ENCODE measurements at places on chromosomes 6 and 20.

DNA sequence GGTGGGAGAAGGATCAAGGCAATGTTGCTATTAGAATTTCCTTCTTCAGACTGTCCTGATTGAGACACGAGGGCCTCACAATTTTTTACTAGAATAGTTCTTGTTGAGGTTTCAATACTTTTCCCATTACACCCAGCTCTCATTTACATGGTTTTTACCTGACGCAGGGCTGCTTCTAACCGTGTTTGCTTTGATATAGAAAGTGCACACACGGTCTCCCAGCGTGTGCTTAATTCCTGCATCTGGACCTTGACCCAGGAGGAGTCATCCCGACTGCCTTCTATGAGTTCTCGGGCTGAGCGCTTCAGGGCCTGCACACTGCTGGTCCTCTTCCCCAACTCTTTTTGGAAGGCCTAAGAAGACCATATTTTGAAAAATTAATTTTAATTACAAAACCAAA, 160.2 kb downstream of the DST start:
- no peak for DNase-seq

- DNase-seq: no peak
Measured at GRCh38 chr20:60765821-60766403, 486.1 kb upstream of the CDH4 start.

DNA sequence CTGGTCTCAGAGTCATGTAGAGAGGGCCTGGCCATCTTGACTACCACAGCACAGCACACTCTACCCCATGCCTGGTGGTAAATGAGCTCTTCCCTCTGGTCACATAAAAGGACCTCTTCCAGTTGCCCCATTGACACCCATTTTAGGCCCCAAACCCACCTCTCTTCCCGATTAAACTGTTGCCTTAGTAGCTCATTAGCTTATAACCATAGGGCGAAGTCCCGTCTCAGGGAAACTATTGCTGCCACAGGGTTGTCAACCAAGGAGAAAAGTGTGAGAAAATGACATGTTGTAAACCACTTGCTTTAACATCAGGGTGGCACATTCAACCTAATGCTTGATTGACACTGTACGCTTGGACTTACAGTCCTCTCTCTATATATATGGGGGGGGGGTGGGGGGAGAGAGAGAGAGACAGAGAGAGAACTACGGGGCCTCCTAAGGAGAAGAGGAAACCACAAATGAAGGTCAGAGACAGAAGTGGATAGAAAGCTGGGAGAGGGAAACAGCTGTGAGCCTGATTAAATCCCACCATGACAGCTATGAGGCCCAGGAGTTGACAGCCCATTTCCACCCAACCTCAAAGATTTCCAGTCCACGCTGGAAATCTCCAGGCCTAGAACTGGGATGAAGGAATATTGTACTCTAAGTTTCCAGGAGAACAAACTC, 14.9 kb upstream of the BTN1A1 start:
- DNase-seq: no peak

- no peak for DNase-seq
Measured at GRCh38 chr20:10007747-10008146, 27.0 kb upstream of the ANKEF1 start.

DNA sequence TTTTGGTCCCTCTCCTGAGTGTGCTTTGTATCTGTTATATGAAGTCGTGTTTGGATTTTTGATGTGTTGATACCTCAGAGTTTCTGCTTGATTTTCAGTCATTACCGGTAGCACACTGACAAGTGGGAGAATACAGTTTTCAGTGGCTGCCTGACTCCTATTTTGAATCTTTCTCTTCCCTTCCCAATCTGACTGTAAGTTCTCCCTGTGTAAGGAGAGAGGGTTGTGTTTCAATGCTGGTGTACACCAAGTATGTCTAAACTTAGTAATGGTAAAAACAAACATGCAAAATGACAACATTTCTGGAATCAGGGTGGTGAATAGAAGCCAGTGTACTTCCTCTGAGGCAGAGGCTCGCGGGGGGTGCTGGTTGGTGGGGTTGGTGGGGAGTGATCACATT, 103.4 kb downstream of the HIVEP1 start:
- DNase-seq: no peak

DNA sequence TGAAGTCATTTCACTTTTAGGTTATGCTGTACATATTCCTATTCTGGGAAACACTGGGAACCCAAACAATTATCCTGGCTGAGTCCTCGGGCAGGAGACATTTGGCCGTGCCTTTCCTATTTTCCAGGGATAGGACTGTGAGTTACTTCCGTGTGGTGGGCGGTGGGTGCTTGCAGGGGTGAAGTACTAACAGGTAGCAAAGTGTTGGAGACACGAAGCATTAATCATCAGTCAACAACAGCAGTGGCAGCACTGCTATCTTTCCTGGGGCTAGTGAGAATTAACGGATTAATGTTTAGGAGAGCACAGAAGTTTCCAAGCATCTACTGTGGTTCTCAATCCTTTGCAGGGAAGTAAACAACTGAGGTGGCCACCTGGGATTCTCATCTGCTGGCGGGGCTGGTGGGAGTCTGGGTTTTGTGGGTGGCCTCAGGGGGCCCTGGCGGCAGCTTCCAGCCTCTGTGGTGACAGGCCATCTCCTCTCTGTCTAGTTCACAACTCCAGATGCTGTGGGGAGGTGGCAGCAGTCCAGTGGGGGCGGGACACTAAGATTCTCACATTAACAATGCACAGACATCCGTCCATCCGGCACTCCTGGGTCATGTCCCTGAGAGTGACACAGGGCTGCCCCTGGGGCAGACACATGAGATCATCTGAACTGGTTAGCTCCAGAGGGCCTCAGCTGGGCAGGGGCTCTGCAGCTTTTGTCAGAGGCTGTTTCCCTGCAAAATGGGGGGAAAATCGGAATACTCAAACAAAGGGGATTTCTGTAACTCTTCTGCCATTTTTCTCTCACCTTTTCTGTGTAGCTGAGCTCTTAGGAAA, 90.9 kb downstream of the GJA10 start:
- DNase-seq: no peak

DNA sequence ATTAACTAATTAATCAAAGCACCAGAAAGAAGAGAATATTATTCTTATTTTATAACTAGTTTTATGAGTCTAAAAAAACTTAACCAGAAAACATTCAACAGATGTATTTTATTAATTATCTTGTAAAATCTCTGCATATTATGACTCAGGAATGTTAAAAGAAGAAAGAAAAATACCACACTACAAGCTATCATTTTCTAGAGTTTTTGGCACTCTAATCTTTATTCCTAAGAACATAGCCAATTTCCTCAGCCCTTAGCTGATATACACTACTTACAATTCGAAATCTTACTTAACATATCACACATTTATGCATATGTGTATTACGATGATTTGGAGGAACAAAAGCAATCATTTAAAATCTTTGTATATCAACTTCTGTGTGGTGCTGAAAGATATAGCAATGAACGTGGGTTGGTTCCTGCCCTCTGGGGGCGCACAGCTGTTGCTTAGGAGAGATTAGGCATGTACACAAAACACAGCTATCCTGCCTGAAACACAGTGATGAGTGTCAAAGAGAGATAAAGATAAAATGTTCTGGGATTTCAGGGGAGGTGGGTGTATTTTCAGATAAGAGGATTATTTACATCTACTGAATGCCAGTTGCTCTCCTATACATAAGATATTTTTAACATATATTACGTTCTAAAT, 404.5 kb downstream of the SYNE1 start:
- no peak for DNase-seq

Measured in NCI-H2081 treated with DMSO at 0.1 percent for 48 hours (cell line).